ENCODE measurements at places on chromosomes 1 and 21.
A peak's percentile ranks its signal among the peaks of the same experiment; 100 is the strongest.

- no peak for DNase-seq
Measured at GRCh38 chr21:45054927-45055612, 19.3 kb upstream of the ADARB1 start.

GRCh38 chr1:69671363-69672010 lies 103.8 kb downstream of the LRRC7 start:
- DNase-seq: no peak

GRCh38 chr1:48061162-48062136 lies 64.3 kb upstream of the TRABD2B start:
- peak; percentile 31 for DNase-seq

DNA sequence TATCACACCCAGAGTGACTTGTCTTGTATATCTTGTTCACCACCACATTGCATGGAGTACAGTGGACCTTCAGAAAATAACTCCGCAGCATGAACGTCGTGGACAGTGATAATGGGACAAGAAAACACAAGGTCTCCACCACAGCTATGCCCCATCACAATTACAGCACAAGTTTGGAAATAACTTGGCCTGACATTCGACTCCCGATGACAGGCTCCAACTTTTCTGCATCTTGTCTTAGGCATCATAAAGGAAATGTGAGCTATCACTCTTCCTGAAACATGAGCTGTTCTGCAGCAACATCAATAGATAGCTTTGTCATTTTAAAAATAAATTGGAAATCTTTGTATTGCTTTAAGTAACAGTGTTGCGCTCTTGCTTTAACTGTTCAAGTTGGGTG lies 2.9 kb downstream of the RRP1B start:
- no peak for DNase-seq

DNA sequence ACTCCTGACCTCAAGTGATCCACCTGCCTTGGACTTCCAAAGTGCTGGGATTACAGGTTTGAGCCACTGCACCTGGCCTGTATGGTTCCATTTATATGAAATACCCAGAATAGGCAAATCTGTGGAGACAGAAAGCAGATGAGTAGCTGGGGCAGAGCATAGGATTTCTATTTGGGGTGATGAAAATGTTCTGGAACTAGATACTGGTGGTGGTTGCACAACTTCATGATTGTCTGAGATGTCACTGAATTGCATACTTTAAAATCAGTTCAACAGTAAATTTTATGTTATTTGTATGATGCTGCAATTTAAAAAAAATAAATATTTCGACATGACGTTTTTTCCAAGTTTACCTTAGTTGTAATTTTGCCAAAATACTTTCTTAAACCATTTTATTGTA lies 23.9 kb downstream of the ITSN1 start:
- DNase-seq: no peak

DNA sequence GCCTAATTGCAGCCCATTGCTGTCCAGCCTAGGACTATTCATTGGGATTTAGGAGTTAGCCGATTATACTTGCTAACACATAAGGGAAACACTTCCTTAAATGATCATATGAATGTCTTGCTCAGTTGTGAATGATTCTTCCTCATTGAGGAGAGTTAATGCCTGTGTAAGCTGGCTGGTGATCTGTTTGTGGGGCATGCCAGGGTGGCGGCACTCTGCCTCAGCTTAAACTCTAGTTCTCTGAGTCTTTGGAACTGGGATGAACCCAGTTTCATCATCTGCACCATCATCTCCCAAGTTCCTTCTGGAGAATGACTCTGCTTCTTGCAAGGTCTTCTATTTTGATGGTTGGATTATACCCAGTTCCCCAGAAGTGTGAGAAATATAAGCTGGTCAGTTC lies 23.9 kb upstream of the SLAMF6 start:
- DNase-seq: no peak

DNA sequence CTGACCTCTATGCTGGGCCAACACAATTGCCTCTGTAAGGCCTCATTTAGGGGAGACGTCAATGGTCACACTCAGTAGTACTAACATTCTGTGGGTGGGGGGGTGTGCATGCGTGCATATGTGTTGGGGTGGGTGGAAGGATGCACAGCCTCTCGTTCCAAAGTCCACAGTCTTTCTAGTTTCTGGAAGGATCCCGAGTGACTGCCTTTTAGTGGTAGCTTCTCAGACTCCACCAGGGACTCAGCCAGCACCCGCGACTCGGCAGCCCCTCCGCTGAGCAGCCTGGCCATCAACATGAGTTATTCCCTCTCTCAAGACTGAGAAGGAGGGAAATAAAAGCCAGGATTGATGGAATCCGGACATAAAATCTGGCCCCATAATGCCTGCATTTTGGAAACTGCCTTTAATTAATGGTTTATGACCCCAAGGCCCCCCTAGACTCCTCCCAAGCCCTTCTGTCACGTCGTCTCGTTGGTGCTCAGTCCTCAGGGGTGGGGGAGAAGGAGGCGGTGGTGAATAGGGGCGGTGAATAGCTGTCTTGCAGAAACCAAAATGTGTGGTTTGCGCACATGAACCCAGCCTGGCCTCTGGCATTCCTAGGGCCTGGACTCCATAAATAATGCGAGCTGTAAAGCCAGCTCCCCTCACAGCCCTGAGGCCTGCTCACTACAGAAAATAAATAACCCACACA lies 65.1 kb upstream of the TMEM51 start:
- no peak for DNase-seq

GRCh38 chr1:61181067-61182038 lies 99.0 kb downstream of the NFIA start:
- no peak for DNase-seq

DNA sequence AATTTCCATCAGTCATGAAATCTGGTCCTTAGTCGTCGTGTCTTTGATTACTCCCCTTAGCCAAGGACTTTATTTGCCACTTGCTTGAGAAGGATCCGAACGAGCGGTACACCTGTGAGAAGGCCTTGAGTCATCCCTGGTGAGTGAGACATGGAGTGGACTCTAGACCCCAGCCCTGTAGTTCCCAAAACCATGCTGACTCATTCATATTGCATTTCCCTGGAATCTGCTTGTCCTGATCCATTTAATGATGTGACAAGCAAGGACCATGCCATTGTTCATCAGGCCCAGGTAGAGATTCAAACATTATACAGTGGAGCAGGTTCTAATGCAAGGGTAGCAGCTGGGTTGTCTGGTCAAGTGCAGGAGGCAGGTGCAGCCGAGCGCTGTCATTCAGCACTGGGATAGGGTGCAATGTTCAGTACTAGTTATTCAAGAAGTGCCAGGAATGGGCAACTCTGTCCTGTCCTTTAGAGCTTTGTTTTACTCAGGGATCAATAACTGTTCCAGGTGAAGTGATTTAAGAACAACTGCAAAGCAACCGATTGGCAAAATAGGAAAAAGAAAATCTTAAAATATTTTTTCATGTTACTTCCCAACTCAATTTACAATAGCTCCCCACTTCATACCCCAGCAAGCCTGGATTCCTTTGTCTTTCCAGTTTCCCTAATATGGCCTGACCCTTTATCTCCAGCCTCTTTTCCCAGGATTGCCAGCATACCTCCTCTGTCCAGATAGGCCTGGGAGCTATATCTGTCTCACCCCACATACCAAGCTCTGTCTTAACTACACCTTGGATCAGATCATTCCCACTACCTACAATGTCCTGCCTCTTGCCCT lies 26.5 kb downstream of the CAMK1G start:
- no peak for DNase-seq

DNA sequence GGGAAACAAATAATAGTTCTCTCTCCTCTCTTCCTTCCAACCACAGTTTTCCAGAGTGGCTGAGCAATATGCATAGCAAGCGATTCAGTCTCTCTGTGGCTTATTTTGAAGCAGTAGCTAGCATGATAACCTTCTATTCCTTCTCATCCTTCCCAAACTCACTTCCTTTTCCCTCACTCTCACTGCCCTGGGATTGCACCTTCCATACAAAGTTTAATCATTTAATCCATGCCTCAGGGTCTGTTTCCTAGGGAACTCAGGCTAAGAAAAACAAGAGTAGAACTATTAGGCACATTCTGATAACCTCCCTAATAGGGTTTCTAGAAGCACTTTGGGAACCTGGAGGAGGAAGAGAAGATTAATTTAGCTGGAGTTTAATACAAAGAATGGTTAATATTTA lies 97.7 kb upstream of the S1PR1 start:
- DNase-seq: no peak

DNA sequence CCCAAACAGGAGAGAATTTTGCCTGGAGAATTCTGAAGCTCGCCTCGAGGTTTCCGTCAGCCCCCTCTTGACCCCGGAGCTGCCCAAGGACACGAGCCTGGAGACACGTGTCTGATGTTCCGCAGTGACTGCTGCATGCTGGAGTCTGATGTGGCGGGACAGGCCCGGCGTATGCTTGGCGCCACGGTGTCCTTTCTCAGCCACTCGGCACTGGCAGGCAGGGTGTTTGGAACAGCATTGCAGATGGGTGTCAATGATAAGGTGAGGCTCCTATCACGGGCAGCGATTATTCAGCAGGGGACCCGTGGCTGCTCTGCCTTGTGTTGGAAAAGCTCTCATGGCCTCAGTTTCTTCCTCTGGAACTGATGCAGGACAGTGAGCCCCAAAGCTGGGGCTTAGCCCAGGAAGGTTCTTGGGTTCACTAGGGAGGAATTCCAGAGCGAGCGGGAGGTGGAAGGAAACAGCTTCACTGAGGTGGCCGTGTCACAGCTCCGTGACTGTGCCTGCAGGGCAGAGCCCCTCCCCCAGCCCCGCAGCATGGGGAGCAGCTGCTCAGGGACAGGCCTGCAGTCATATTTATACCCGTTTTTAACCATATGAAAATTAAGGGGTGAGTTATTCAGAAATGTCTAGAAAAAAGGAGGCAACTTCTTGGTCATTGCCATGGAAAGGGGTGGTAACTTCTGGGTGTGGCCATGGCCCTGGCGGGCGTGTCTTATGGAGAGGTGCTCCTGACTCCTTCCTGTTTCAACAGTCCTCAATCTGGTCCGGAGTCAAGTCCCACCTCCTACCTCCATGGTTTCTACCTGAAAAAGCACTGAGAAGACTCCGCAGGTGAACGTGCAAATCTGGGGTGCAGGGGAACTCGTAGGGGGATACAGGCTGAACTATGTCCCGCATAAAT lies 123.4 kb downstream of the SIK1 start:
- DNase-seq: no peak

DNA sequence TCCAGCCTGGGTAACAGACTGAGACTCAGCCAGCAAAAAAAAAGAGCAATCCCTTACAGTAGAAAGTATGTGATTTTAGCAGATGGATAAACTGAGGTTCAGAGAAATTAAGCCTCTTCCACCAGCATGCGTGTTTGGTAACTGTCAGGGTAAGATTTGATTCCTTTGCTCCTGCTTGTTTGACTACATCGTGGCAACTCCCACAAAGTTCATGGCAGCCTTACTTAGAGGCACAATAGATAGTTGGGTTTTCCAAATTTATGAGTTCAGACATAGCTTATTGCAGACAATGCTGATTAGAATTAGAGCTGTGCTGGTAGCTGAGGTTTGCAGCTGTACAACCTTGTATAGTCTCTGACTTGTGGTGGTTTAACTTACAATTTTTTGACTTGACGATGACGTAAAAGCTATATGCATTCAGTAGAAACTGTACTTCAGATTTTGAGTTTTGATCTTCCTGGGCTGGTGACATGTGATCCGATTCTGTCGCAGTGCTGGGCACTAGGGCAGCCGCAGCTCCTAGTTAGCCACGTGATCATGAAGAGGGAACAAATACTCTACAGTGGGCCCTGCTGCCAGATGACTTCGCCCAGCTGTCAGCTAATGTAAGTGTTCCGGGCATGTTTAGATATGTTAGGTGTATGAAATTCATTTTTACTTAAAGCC lies 167.8 kb downstream of the DHRS3 start:
- DNase-seq: no peak

GRCh38 chr1:9346566-9346965 lies 53.9 kb downstream of the SPSB1 start:
- DNase-seq: no peak

GRCh38 chr1:17655922-17656321 lies 99.2 kb upstream of the ACTL8 start:
- DNase-seq: no peak

GRCh38 chr1:192877283-192877886 lies 68.5 kb downstream of the RGS2 start:
- DNase-seq: no peak

GRCh38 chr1:233582439-233582838 lies 31.5 kb upstream of the KCNK1 start:
- DNase-seq: no peak

DNA sequence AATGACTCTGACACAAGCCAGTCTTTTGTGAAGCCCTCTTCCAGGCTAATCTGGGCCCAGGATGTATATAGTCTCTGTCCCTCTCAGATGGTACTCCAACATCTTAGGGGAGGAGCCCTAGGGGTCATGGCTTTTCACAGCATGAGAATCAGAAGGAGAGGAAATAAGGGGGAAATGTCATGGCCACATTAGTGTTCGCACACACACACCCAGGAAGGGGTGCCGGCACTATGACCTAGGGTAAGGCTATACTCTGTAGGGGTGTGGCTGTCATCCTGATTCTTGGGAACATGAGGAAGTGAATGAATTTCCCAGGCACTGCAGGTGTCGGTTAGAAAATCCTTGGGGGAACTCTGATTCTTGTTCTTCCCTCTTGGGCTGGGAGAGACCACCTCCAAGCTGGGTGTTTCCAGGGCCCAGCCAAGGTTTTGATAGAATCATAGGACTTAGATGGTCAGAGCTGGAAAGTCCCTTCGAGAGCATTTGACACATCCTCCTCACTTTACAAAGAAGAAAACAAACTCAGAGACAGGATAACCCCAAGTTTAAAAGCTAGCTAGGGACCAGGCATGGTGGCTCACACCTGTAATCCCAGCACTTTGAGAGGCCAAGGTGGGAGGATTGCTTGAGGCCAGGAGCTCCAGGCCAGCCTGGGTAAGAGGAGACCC lies 22.0 kb downstream of the GFI1 start:
- DNase-seq: peak; percentile 27

DNA sequence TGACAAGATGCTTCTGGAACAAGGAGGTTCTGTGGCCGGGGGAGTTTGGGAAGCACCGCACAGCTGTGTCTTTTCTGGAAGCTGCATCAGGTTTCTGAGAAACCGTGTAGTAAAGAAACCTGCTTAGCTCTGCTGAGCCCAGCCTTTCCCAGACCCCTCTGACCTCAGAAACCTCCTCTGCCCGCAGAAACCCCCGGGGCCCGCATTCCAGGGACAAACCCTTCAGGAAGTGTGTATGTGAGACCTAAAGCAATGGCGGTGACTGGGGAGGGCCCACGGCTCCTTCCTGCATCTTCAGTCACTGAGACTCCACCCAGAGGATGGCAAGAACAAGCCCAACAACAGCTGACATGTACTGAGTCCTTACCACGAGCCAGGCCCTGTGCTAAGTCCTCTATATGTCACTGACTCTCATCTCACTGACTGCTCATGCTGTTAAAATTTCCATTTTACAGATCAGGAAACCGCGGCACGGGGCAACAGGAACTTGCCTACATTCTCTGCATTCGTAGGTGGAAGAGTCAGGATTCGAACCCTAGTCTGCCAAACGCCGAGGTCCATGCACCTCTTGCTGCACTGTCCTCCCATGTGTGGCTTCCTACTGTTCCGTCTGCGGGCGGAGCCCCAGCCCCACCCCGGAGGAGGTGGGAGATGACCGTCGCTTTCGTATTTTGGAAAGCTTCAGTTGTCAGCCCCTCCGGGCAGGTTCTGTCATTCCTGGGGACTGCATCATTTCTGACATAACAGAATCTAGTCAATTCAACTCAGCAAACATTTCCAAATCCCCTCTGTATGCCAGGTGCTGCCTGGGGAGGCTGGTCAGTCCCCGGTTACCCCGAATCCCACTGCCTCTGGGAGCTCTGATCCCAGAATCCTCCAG lies 73.3 kb upstream of the KLHDC7A start:
- no peak for DNase-seq

GRCh38 chr1:237875291-237875690 lies 15.4 kb downstream of the ZP4 start:
- no peak for DNase-seq

GRCh38 chr1:212162635-212163034 lies 122.6 kb upstream of the PPP2R5A start:
- DNase-seq: peak; percentile 27

Measured in activated T-cell treated with anti-CD3 and anti-CD28 coated beads, Interleukin-2, amount 50 U/mL, for 48 hours (primary cell).